ENCODE measurements at places on chromosomes 2 and 18.

DNA sequence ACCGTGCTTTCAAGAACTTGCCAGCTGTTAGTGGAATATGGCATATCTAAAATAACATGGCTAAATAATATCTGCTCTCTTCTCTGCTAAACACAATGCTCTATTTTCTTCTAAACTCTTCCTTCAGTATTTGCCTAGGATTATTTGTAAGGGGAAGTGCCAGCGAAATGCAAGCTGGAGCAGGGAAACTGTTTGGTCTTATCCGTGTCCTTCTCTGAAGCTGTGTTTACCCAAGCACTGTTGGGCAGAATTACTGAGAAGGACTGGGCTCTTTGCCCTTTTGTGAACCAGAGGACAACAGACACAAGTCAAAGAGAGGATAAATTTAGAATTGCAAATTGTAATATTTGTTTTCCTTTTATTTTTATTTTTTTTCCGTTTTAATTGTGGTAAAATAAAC is 23.6 kb downstream of the CPO start:
- no peak for DNase-seq

GRCh38 chr2:161915121-161915520 is 158.9 kb downstream of the DPP4 start:
- peak; percentile 43 for DNase-seq

- DNase-seq, result no peak
These were observed 23.0 kb downstream of the CYTIP start for GRCh38 chr2:157420771-157421323.

GRCh38 chr2:23436346-23437098 is 51.5 kb downstream of the KLHL29 start:
- DNase-seq, result peak; percentile 67

- DNase-seq, result no peak
These were observed 171.2 kb downstream of the ASB1 start for GRCh38 chr2:238597638-238598528.

GRCh38 chr18:54776282-54776977 is 51.8 kb upstream of the RAB27B start:
- DNase-seq, result peak; percentile 98

DNA sequence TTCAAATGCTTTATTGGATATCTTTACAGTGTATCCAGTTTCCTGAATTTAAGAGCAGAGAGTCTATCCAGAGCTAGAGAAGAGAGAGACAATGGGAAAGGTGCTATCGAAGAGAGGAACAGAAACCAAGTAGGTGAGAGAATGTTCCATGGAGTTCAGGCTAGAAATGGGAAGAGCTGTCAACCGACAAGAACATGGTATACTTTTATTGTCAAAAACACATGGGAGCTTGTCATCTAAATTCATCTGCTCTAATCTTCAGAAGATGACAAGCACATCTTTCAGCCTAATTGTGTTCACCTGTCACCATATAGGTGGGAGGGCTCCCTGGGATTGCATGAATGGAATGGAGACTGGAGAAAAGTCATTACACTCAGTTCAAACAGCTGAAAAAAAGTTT is 690.4 kb upstream of the LRATD1 start:
- DNase-seq, result no peak

- DNase-seq, result peak; percentile 35
These were observed 127.6 kb upstream of the ITGA6 start for GRCh38 chr2:172299741-172300140.

DNA sequence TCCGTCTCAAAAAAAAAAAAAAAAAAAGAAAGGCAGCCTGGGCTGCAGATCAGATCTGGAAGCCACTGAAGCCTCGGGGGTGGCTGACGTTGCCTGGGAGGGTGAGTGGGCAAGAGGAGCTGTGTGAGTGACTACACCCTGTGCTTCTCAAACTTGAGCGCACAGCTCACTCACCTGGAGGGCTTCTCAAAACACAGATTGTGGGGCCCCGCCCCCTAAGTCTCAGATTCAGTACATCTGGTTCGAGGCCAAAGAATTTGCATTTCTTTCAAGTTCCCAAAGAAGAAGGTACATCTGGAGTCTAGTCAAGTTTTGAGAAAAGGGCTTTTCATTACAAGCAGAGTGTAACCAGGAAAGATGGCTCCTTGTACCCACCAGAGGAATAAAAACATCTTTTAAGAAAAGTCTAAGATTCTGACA is 97.7 kb upstream of the CAB39 start:
- no peak for DNase-seq

- DNase-seq, result peak; percentile 61
These were observed 331.6 kb downstream of the DYSF start for GRCh38 chr2:71784734-71785511.

DNA sequence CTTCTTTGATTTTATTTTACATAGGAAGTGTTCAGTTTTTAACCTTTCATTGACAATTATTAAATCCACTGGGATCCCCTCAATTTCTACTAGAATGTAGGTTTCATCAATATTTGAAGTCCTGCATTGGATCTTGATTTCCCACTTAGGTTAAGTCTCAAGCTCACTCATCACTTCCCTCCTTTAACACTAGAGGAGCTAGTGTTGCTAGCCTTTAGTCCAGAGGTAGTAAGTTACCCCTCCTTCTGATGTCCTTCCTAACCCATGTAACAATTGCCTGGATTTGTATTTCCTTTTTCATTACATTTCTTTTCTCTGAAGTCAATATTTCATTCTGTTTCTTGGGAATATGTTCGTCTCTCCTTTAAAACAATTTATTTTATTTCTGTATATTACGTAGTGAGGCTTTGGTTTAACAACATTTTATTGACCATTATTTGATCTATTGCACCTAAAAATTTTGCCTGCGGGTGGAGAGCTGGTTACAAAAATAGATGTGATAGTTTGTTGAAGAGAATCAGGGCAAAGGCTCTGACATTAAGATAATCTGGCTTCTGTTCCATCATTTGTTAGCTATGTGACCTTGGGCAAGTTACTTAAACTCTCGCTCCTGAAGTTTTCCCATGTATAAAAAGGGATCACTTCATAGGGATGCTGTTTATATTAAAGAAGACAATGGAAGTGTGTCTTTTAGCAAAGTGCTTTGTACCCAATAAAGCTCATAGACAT is 833.0 kb downstream of the SLC4A3 start:
- DNase-seq, result no peak

- no peak for DNase-seq
These were observed 267.6 kb downstream of the DCDC2C start for GRCh38 chr2:3970791-3971651.

- DNase-seq, result peak; percentile 40
These were observed 1111.6 kb upstream of the ZEB2 start for GRCh38 chr2:145631561-145631960.

DNA sequence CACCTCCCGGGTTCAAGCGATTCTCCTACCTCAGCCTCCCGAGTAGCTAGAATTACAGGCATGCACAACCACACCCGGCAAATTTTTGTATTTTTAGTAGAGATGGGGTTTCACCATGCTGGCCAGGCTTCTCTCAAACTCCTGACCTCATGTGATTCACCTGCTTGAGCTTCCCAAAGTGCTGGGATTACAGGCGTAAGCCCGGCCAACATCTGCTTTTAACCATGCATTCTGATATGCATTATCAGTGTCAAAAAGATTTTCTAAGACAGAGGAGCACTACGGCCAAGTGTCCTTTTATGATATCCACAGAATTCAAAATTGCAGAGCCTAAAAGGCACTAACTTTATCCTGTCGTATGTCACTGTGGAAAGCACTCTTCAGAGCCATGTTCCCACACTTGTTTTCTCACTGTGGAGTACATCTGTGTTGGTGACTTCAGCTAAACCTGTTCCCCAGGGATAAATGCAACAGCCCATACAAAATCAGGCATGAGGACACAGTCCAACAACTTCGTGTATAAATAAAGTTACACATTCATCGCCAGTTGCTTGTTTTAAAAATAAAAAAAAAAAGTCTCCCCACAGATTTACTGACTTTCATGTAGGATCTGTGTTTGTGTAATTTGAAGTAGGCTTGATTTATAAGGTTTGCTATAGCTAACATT is 56.4 kb downstream of the STK25 start:
- no peak for DNase-seq

- DNase-seq, result peak; percentile 39
These were observed at the start of gene SCN1A for GRCh38 chr2:166127217-166128155. SCN1A (minus strand) TSS chr2:166128020; CDS start chr2:166073621, 54,399 bp downstream.

DNA sequence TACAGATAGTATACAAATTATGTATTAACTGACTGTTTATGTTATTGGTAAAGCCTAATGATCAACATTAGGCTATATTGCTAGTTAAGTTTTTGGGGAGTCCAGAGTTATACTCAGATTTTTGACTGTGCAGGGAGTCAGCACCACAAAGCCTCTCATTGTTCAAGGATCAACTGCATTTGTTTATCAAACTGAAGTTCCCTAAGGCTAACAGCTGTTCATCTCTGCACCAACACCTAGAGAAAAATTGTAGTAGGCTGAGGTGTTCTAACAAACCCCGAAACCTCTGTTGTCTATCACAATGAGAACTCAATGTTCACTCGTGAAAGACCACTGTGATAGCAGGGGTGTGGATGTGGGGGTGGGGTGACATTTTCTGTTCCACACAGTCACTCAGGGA is 97.7 kb downstream of the HNMT start:
- no peak for DNase-seq

GRCh38 chr18:8046441-8046840 is 479.3 kb downstream of the PTPRM start:
- DNase-seq, result peak; percentile 44

GRCh38 chr18:67553437-67553836 is 36.9 kb upstream of the DSEL start:
- no peak for DNase-seq

DNA sequence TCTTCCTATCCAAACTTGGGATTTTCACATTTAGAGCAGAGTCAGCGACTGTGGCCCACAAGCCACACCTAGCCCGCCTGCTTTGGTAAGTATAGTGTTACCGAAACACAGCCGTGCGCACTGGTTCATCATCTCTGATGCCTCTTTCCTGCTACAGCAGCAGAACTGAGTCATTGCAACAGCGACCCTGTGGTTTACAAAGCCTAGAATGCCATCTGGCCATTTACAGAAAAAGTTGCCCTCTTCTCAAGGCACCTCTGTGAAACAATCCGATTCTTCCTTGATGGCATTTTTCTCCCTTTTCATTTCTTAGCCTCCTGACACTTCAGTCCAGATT is 10.7 kb upstream of the IAH1 start:
- DNase-seq, result peak; percentile 10

DNA sequence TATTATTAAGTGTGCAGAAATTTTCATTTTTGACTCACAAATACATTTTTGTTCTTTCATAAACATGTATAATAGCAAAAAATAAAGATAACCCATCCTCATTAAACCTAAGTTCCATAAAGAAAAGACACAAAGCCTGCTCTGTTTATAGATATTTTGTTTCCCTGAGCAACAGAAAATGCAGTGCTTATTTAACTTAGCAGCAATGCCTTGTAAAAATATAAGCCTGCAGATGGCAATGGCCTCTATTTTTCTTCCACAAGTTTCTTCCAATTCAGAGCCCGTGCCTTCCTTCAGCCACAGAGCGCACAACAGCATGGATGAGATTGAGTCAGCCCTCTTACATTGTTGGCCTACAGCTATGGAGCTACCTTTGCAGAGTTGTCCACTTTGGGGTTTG is 43.6 kb downstream of the PKP4 start:
- no peak for DNase-seq

Measured in fibroblast of skin of abdomen (primary cell).